ENCODE measurements at places on chromosomes 3 and 15.

- no peak for DNase-seq
These were observed 70.7 kb downstream of the CD200R1L start for GRCh38 chr3:112776000-112776399.

- peak; percentile 33 for DNase-seq
These were observed 119.3 kb upstream of the SLC24A5 start for GRCh38 chr15:48001393-48002039.

DNA sequence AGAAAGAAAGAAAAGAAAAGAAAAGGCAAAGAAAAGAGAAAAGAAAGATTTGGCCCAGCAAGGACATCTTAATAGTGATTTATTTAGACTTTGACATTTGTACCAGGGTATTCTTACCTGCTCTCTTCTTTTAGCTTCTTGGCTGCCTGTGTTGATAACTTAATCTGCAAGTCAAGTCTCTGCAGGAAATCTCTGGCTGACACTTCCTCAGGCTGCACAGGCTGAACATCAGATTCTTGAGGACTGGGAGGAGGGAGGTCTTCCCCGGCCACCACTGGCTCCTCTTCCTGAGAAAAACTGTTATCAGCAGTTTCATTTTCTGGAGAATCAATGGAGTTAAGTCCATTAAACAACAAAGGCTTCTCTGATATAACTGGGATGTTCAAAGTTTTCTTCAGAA is 12.8 kb downstream of the LYSMD2 start:
- DNase-seq: no peak

DNA sequence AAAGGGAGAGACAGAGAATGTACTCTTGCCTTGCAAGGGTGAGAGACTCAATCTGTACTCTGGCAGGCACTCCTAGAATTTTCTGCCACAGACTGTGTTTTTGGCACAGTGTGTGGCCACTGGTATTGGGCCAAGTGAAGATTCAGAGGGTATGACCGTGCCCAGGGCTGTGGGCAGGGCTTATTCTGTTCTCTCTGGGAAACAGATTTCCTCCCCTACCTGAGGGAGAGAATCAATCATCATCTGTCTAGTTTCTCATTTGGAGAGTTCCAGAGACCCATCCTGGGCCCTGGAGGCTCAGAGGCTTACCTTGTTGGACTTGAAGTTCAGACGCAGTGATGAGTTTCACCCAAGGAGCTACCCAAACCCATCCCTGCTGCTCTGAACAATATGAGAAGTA is 28.2 kb downstream of the CSTA start:
- no peak for DNase-seq

DNA sequence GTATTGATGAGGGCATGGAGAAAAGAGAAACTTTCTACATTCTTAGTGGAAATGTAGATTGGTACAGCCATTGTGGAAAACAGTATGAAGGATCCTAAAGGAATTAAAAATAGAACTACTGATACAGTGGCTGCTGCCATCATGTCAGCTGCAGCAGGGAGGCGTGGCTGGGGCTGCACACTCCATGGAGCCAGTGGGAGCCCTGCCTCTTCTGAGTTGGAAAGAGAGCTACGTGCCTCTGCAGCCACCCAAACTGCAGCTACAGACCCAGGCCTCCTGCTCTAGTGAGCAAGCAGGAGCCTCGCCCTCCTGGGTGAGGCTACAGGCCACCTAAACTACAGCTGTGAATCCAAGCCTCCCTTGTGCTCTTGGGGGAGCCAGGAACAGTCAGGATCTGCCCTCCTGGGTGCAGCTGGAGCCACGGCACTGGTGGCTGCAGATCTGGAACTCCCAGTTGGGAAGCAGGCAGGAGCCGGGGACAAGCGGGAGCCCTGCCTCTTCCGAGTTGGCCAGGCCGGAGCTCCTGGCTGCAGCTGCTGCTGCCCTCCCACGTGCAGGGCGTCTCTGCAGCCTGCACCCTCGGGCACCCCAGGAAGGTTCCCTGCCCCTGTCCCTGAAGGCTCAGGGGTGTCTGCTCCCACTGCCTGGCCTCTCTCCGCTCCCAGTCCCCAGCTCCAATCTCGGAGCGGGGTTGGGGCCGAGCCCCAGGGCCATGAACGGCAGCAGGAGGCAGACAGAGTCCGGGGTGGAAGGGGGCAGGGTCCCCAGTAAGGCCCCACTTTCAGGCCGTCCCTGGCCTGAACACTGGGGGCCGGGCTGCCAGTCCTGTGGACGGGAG is 64.5 kb downstream of the THBS1 start:
- DNase-seq: no peak

DNA sequence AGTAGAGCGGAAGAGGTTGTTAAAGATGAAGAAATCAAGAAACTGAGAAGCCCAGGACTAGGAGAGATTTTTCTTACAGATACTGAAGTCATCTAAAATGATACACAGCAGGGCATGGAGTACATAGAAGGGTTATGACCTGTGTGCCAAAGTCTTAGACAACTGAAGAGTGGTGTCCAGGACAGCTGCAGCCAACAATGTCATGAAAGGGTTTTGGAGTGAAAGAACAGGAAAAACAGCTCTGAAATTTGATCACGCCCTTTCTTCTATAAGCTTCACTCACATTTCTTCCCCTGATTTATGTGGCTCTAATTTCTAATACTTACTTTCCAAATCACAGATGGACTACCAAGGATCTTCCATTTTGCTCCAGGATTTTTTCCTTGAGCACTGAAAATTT is 3.0 kb downstream of the CFAP20DC start:
- no peak for DNase-seq

- no peak for DNase-seq
These were observed 122.5 kb upstream of the GAP43 start for GRCh38 chr3:115500795-115501194.

GRCh38 chr3:86782286-86782685 is 208.7 kb downstream of the VGLL3 start:
- DNase-seq: no peak

GRCh38 chr15:91302588-91303439 is 202.8 kb downstream of the SV2B start:
- peak; percentile 39 for DNase-seq

GRCh38 chr3:195082811-195083210 is 188.1 kb downstream of the XXYLT1 start:
- no peak for DNase-seq

DNA sequence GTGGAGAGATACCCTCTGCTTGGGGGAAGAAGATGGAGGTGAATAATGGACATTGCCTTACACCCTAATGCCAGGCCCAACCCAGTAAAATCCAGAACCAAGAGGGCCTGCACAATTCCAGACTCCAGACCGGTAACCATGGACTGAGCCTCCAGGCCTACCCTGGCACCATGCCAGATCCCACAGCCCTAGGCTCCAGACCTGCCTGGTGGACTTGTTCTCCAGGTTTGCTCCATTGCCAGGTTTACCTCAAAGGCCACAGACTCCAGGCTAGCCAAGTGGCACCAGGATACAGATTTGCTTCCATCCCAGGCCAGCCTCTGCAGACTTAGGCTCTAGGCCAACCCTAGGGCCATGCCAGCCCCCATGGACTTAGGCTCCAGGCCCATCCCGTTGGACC is 14.0 kb downstream of the PLCH1 start:
- DNase-seq: no peak

DNA sequence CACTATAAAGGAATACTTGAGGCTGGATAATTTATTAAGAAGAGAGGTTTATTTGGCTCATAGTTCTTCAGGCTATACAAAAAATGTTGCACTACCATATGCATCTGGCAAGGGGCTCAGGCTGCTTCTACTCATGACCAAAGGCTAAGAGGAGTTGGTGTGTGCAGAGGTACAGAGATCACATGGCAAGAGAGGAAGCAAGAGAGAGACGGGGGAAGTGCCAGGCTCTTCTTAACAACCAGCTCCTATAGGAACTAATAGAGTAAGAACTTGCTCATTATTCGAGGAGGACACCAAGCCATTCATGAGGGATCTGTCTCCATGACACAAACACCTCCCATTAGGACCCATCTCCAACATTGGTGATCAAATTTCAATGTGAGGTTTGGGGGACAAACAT is 6.0 kb upstream of the FNDC3B start:
- peak; percentile 23 for DNase-seq

- no peak for DNase-seq
These were observed 14.2 kb downstream of the CHRM5 start for GRCh38 chr15:33982516-33982915.

Measured in inflammatory macrophage treated with lipopolysaccharide for 1 hour (primary cell).